Peyer's patch (tissue), 4 donors: ENCODE measurements at places on chromosomes 5 and 9. TPM values are rescaled to one million over a fixed set of nuclear protein-coding genes. Genes with fewer than 3 reads are reported as not detected.

- no peak overlapping the region for H3K4me3 ChIP-seq
- DNase-seq = no peak
- H3K4me1 ChIP-seq = no peaks in the 10 kb centered on the region
- H3K36me3 ChIP-seq = no peaks in the 10 kb centered on the region
- H3K27ac ChIP-seq = no peak overlapping the region
- H3K27me3 ChIP-seq = no peaks in the 10 kb centered on the region
Measured at GRCh38 chr5:155307229-155307628, 293.7 kb downstream of the KIF4B start.

The LRRC70 gene
- 3.0 TPM for total RNA-seq

DNA sequence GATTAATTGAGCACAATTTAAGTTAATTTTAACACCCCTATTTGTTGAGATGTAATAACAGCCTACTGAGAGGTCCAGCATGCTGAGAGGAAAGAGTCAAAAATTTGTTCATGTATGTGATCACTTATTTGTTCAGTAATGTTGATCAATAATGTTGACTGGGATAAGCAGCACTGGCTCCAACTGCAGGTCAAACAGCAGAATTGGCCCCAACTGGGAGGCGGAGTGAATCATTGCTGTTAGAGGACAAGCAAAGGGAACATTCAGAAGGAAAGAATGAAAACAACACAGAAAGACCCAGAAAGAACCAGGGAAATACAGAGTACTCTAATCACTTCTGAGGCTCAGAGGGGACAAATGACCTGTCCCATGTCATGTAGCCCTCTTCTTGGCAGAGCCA lies 221.1 kb downstream of the COMMD10 start:
- H3K4me3 ChIP-seq = no peak overlapping the region
- no peaks in the 10 kb centered on the region for H3K4me1 ChIP-seq
- H3K36me3 ChIP-seq = no peaks in the 10 kb centered on the region
- H3K27ac ChIP-seq = no peak overlapping the region

- no peak for DNase-seq
- no peaks in the 10 kb centered on the region for H3K27me3 ChIP-seq
- H3K27ac ChIP-seq = no peak overlapping the region
- no peak overlapping the region for H3K4me3 ChIP-seq
- H3K4me1 ChIP-seq = no peaks in the 10 kb centered on the region
Measured at GRCh38 chr5:136674178-136674577, 308.8 kb upstream of the TRPC7 start.

GRCh38 chr5:127993476-127993875 lies 90.1 kb upstream of the SLC12A2 start:
- no peaks in the 10 kb centered on the region for H3K36me3 ChIP-seq
- DNase-seq = no peak
- no peaks in the 10 kb centered on the region for H3K4me1 ChIP-seq
- H3K4me3 ChIP-seq = no peak overlapping the region
